ENCODE measurements at places on chromosomes 3 and 15.

GRCh38 chr3:124775877-124776276 lies 45.6 kb downstream of the UMPS start:
- no peak overlapping the region for H3K4me3 ChIP-seq
- H3K4me1 ChIP-seq: peaks cover 13% of the 10 kb centered on the region
- no peak overlapping the region for H3K27ac ChIP-seq

- H3K4me3 ChIP-seq: no peak overlapping the region
- no peak for DNase-seq
- no peaks in the 10 kb centered on the region for H3K4me1 ChIP-seq
- H3K27ac ChIP-seq: no peak overlapping the region
Measured at GRCh38 chr3:149777414-149778214, 14.7 kb downstream of the ANKUB1 start.

DNA sequence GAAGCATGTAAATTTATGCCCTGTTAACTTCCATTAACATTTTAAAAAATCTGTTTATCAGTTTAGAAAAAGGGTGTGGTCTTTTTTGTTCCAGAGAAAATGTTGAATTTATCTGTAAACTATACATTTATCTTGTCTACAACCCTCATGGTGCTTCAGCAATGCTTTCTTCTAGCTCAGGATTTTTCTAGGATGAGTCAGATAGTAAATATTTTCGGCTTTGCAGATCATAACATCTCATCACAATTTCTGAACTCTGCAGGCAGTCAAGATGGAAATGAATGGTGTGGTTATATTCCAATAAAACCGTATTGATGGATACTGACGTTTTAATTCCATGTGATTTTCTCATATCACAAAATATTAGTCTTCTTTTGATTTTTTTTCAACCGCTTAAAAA lies 70.5 kb upstream of the FOXB1 start:
- H3K27ac ChIP-seq: no peak overlapping the region
- peaks cover 42% of the 10 kb centered on the region for H3K27me3 ChIP-seq
- H3K4me3 ChIP-seq: no peak overlapping the region
- H3K36me3 ChIP-seq: no peaks in the 10 kb centered on the region
- no peaks in the 10 kb centered on the region for H3K4me1 ChIP-seq

DNA sequence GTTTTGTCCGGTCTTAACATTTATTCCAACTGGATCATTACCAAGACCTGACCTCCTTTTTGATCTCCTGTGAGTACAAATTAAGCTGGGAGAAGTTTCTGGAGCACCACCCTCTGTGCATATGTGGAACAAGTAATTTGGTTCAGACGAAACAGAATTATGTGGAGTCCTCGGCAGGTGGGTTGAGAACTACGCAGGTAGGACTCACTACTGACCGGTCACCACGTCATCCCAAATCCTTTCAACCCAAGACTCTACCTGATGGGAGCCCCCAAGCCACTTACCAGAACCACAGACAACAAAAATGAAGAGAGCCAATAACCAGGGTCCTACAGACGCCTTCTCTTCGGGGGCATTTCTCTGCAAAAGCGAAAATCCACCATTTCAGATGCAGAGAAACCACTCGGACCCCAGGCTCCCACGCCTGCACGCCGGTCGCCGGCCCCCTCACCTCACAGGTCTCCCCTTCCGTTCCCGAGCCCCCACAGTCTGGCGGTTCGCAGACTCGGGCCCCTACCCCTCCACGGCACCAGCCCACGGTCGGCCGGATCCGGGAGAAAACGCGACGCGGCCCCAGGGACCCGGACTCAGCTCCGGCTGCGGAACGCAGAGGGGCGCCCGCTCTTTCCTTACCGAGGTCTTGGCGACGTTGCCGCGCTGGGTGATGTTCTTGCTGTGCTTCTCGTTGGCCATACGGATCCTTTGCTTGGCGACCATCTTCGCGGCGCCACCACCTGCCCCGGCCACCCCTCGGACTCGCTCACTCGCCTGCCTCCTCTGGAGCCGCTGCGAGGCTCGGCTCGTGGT lies 674 bp downstream of the SERP1 start:
- H3K4me1 ChIP-seq: peaks cover 58% of the 10 kb centered on the region
- peak overlapping the region; percentile 98 for H3K27ac ChIP-seq
- H3K36me3 ChIP-seq: peaks cover 84% of the 10 kb centered on the region
- no peaks in the 10 kb centered on the region for H3K27me3 ChIP-seq

DNA sequence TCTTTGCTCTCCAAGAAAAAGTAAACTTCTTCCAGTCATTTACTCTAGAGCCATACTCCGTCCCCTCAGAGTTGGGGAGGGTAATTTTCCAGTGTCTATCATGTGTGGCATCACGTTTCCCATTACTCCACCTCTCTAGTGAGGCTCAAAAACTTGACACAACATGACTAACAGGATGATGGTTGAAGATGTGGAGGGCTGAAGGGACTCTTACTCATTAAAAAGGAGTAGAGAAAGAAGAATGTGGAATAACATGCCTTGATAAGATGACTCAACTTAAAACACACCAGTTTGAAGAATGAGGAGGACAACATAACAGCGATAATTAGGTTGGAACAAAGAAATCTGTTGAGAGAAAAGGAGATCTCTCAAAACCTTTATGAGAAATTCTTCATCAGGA lies 894.3 kb downstream of the OTOL1 start:
- H3K27me3 ChIP-seq: no peaks in the 10 kb centered on the region
- H3K36me3 ChIP-seq: no peaks in the 10 kb centered on the region
- H3K4me3 ChIP-seq: no peak overlapping the region
- H3K4me1 ChIP-seq: peaks cover 18% of the 10 kb centered on the region
- H3K27ac ChIP-seq: peak overlapping the region; percentile 6

GRCh38 chr3:43921056-43921648 lies 230.4 kb downstream of the ABHD5 start:
- H3K36me3 ChIP-seq: no peaks in the 10 kb centered on the region
- H3K27me3 ChIP-seq: peaks cover 70% of the 10 kb centered on the region
- no peak overlapping the region for H3K27ac ChIP-seq
- no peaks in the 10 kb centered on the region for H3K4me1 ChIP-seq

GRCh38 chr3:61772456-61772855 lies 211.1 kb downstream of the PTPRG start:
- no peaks in the 10 kb centered on the region for H3K4me1 ChIP-seq
- no peaks in the 10 kb centered on the region for H3K36me3 ChIP-seq
- no peak overlapping the region for H3K27ac ChIP-seq

GRCh38 chr3:67550541-67550940 lies 103.9 kb downstream of the SUCLG2 start:
- DNase-seq: no peak
- peaks cover 3% of the 10 kb centered on the region for H3K36me3 ChIP-seq
- no peak overlapping the region for H3K4me3 ChIP-seq
- no peak overlapping the region for H3K27ac ChIP-seq

DNA sequence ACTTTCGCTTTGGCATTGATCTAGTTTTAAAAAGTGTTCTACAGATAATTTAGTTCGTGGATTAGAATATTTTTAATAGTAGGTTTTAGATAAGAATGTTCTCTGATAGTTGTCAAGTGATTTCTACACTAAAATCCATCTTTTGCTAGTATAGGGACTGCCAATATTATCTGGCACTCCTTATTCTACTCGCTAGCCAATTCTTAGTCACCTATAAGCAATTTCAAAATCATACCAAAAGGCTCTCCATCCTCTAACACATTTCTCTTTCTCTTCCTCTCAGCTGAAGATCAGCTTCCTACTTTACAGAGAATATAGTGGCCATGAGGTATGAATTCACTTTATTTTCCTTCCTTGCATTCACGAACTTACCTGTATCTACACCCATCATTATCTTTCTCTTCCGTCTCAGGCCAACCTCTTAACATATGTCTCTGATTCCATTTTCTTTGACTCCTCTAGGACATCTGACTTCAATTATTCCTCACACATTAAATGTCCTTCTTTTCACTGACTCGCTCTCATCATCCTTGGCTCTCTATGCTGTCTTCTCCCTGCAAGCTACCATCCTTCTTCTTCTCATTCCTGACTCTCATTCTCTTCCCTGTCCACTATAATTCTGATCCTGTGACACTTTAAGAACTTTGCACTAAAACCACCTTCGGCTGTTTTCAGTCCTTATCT lies 35.5 kb downstream of the C3orf80 start:
- peaks cover 7% of the 10 kb centered on the region for H3K4me1 ChIP-seq
- DNase-seq: no peak
- H3K27me3 ChIP-seq: no peaks in the 10 kb centered on the region
- H3K27ac ChIP-seq: no peak overlapping the region
- no peaks in the 10 kb centered on the region for H3K36me3 ChIP-seq

DNA sequence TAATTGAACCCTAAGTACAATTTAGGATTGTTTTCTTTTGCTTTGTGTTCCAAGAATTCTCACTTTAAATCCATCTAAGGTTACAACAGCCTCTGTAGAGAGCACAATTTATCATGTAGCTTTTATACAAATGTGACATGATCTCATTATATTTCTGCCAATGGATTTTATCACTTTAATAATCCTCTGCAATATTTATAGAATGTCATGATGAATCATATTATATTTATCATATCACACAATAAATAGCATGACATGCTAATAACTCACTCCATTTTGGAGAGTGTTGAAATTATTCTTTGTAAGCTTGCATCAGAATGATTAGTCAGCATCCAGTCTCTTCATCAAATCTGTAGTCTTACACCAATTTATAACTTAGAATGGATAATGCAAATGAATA lies 280.6 kb upstream of the ZNF717 start:
- H3K36me3 ChIP-seq: no peaks in the 10 kb centered on the region
- no peak overlapping the region for H3K27ac ChIP-seq
- no peak overlapping the region for H3K4me3 ChIP-seq
- DNase-seq: no peak

DNA sequence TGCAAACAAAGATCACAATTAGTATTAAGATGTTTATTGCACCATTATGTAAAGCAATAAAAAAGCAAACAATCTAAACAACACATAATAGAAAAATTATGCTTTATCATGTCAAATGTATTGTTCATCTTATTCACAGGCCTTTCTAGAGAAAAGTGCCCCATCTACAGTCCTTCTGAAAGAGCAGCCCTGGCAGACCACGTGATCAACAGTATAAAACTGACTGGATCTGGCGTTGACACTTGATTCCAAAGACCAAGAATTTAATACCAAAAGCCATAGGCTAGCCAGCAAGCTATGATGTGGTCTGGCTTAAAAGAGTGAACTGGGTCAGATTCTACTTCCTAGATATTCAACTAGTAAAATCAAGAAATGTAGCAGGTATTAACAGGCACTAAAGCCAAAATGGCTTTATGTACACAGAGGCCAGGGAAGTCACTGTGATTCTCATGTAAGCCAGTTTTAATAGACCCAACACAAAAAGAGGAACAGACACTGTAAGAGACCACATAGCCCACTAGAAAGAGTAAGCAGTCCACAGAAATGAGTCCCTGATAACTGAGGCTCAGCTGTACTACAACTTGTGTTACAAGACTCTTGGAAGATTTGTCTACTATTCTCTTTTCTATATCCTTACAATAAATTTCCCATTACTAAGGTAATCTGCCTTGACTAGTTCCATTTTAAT lies 32.5 kb downstream of the DMXL2 start:
- H3K27me3 ChIP-seq: no peaks in the 10 kb centered on the region
- no peaks in the 10 kb centered on the region for H3K36me3 ChIP-seq
- H3K4me1 ChIP-seq: no peaks in the 10 kb centered on the region
- no peak for DNase-seq
- no peak overlapping the region for H3K4me3 ChIP-seq

DNA sequence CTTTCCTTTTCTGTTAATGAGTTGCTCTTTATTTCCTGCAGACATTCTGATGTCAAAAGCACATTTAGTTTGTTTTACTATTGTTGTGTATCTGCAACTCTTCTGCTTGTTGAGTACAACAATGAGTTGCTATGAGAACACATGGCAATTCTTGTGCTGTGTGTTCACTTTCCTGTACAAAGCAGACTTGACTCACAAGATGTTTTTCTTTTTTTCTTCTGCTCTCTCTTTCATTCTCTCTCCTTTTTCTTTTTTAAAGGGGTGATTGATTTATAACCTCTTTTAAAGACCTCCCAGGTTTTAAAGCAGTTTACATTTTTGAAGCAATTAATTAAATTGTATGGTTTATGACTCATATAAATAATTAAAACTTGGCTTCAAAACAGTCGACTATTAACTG lies 31.6 kb upstream of the ABHD10 start:
- H3K36me3 ChIP-seq: no peaks in the 10 kb centered on the region
- H3K27me3 ChIP-seq: no peaks in the 10 kb centered on the region
- H3K4me3 ChIP-seq: no peak overlapping the region
- DNase-seq: no peak
- no peak overlapping the region for H3K27ac ChIP-seq

Data from Calu3 (cell line).